ENCODE measurements at places on chromosomes 11 and 22. TPM values are rescaled to one million over a fixed set of nuclear protein-coding genes. Genes with fewer than 3 reads are reported as not detected.

MMP1 gene
- total RNA-seq, result 0.52 TPM

CDCA5 gene
- total RNA-seq, result 1.0 TPM

ANKK1 gene
- not detected for total RNA-seq

HOATZ gene
- total RNA-seq, result not detected

SELENOM gene
- 16.2 TPM for total RNA-seq

GAL gene
- total RNA-seq, result 1.0 TPM

KREMEN1 gene
- 43.8 TPM for total RNA-seq

SCGB2A2 gene
- not detected for total RNA-seq

NCR3LG1 gene
- 0.52 TPM for total RNA-seq

OR6A2 gene
- total RNA-seq, result under 0.01 TPM

MPPED1 gene
- under 0.01 TPM for total RNA-seq

CRYAB gene
- 37.6 TPM for total RNA-seq

JHY gene
- total RNA-seq, result 1.6 TPM
